ENCODE measurements at places on chromosomes 12 and 14.

- no peak for DNase-seq
These were observed 5.5 kb upstream of the G2E3 start for GRCh38 chr14:30553311-30553989.

GRCh38 chr14:62064751-62065323 is 302.6 kb downstream of the SNAPC1 start:
- DNase-seq, result no peak

DNA sequence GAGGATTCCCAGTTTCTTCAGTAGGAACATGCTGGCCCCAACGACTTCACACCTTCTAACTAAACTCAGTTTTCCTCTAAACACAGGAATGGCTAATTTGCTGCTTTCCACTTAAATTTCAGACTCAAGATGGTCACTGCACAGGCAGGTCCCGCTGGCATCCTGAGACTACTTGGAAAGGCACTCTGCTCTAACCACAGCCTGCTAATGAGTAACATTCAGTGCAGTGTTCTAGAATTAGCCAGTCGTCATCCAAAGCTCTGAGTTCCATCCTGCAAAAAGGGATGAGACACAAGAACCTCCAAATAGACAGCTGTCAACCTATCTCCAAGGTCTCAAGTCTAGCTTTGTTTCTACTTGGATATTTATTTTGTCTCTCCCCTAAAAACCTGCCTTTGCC is 6.0 kb downstream of the CCDC92 start:
- DNase-seq, result no peak

GRCh38 chr14:96519970-96520369 is 17.8 kb downstream of the PAPOLA start:
- no peak for DNase-seq

GRCh38 chr14:25237845-25238244 is 187.9 kb upstream of the STXBP6 start:
- DNase-seq, result no peak

- no peak for DNase-seq
These were observed 24.2 kb downstream of the CHST11 start for GRCh38 chr12:104480826-104481440.

DNA sequence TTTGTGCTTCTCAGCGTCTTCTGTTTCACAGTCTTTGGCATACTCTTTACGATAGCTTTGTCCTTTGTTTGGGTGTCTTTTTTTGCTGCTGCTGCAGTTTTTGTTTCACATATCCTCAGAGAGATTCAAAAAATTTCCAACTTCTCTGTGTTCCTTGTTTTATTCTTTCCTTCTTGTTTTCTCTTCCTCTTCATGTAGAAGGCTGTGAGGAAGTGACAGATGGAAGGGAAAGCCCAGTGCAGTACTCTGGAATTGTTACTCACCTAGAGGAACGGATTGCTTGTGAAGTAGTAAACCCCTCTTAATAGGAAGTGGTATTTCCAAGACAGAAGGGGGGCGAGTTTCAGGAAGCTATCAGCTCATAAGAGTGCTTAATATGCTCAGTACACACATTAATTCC is 1.7 kb downstream of the CREBL2 start:
- no peak for DNase-seq

DNA sequence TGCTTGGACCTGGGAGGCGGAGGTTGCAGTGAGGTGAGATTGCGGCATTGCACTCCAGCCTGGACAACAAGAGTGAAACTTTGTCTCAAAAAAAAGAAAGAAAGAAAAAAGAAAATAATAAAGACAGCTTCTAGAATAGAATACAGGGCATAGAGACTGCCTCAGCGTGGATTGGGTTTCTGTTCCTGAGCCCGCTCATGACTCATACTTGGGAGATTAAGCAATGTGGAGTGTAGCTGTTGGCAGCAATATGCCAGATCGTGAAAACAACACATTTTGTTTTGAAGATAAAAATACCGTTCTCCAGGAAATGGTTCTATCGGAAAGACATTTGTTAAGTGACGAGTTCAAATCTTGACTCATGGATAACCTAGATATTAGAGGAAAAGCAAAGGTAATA is 67.2 kb downstream of the GLT1D1 start:
- DNase-seq, result peak; percentile 25

DNA sequence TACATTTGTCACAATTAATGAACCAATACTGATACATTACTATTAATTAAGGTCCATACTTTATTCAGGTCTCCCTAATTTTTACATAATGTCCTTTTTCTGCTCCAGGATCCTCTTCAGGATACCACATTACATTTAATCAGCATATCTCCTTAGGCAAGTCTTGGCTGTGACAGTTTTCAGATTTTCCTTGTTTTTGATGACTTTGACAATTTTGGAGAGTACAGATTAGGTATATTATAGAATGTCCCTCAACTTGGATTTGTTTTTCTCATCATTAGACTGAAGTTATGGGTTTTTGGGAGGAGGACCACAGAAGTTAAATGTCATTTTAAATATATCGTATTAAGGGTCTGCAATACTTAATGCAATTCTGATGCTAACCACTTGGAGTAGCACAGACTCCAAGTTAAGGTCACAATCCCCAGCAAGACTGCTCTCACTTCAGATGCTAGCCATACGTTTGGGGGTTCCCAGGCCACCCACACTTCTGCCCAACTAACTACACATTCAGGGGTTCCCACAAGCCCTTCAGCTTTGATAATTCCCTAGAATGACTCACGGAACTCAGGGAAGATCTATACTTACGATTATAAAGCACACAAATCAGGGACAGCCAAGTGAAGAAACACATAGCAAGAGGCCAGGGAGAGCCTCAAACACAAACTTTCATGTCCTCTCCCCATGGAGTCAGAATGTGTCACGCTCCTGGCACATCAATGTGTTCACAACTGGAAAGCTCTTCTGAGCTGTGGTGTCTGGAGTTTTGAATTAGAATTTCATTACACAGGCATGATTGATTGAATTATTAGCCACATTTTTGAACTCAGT is 17.0 kb upstream of the NUBPL start:
- DNase-seq, result no peak

DNA sequence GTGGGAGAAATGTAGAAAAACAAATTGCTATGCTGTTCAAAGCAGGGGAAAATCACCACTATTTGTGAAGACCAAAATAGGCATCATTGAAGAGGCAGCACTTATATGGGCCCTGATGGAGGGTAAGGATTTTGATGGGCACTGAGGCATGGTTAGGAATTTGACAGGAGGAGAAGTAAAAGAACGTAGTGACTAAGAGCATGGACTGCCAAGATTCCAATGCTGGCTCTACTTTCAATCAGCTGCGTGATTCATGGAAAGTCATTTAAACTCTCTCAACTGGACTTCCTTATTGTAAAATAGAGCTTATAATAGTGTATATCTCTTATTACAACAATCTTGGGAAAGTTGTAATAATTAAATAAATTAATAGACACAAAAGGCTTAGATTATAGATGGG is 267.7 kb upstream of the G2E3 start:
- no peak for DNase-seq

DNA sequence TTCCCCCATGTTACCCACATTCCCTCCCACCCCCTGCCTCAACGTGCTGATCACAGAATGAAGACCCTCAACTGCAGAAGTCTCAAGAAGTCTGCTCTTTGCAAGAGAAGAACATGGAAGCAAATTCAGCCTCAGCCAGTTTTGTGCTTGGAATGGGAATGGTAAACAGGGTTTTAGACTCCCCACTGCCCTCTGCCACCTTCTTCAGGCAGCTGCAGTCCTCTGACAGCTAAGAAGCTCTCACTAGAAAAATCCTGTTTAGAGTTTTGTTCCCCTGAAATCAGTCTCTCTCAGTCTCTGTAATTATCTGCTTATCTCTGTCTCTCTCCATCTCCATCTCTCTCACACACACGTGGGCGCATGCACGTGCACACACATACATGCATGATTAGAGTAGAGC is 85.4 kb downstream of the CRACR2A start:
- DNase-seq, result no peak

DNA sequence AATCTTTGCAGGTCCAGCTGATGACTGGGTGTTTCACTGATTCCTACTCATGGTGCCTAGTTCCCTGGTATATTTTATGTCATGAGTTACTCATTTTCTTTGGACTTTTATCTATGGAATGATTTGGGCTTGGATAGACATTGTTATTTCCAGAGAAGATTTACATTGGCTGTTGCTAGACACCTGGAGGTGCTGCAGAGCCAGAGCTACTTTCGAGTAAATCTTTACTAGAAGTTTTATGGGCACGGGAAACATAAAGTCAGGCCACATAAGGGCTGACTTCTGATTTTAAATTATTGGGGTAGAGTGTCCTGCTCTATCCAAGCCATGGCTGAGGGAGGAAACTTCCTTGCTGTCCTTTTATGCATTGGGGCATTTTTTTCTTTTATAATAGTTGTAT is 175.9 kb upstream of the ABCD2 start:
- no peak for DNase-seq

GRCh38 chr12:50062728-50063460 is 5.5 kb downstream of the ASIC1 start:
- no peak for DNase-seq

DNA sequence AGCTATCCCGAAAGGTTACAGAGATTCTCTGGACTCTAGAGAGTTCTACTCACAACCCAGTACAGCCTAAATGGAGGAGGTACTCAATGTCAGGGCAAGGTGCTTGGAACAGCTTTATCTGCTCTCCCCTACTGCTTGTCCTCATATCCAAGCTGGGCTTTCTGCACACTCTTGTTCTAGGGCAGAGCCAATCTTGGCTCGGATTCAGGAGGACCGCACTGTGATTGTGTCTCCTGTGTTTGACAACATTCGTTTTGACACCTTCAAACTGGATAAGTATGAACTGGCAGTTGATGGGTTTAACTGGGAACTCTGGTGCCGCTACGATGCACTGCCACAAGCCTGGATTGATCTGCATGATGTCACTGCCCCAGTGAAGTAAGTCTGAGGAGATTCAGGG is 25.0 kb downstream of the GALNT8 start:
- DNase-seq, result no peak

GRCh38 chr12:46212108-46212982 is 56.5 kb downstream of the SLC38A1 start:
- DNase-seq, result no peak

DNA sequence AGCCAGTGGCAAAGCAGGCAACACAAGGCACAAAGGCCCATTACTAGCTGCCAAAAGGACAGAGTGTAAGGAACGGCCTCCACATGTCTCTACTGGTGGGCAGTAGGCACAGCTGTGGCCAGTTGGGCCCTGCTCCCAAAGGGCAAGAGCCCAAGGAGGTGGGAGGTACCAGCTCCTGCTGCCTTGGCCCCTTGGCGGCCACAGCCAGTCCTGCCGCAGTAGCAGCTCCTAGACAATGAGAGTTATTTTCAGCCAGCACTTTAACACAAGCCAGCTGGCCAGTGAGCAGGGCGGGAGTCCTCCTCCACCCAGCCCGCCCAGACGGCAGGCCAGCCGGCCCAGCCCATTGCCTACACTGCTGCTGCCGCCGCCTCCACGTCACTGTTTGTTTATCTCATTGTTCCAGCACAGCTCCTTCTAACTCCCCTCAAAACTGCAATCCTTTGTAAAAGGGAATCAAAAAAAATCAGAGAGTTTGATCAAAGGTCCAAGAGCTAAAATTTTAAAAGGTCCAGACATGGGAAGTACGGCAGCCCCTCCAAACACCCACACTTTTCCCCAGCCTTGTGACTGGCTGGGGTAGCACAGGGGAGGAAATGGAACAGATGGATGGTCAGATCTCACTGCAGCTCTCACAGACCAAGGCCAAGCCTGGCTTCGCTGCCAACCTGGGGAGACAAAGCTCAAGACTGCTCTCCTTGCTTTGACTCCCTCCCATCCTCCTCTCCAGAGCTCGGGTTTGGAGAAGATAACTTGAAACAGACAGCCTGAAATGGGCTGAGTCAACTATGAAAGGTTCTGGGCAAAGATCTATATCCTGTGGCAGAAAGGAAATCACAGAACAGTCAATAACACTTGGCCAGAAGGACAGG is 33.5 kb downstream of the FMNL3 start:
- DNase-seq, result peak; percentile 66

GRCh38 chr12:131108177-131108955 is 154.7 kb downstream of the ADGRD1 start:
- DNase-seq, result no peak

GRCh38 chr12:4383304-4383865 is 3.9 kb upstream of the FGF23 start:
- no peak for DNase-seq

DNA sequence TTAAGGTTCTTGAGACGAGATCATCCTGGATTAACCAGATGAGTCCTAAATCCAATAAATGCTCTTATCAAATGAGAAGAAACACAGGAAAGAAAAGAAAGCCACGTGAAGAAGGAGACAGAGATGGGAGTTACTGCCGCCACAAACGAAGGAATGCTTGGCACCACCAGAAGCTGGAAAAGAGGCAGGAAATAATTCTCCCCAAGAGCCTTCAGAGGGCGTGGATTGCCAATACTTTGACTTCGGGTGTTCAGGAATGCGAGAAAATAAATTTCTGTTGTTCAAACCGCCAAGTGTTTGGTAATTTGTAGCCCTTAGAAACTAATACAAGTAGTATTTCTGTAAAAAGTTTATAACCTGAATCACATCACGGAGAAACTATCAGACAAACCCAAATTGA is 31.3 kb downstream of the ABCD2 start:
- no peak for DNase-seq

DNA sequence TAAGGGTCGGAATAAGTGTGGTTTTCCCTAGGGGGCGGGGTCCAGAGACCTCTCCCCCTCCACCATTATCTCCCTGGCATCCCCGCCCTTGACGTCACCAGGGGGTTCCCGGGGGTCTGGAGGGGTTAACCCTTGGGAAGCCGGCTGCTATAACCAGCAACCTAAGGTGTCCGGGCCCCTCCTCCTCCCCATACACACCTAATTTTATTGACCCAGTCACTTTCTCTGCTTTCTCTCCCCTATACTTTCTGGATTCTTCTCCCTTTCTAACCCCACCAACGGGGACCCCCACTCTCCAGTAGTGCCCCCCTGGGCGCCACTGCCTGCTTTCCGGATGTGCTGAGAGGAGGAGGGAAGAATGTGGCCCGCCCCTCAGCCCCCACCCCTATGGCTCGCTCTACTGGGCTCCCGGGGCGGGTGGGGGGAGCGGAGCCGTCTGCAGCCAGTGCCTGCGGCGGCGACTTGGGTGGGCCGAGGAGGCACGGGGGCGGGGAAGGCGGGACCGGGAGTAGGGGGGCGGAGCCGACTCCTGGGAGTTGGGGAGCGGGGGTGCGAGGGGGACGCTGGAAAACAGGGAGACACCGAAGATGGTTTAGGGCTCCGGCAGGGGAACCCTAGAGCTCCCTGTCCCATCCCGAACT is 1.8 kb downstream of the GLI1 start:
- no peak for DNase-seq

DNA sequence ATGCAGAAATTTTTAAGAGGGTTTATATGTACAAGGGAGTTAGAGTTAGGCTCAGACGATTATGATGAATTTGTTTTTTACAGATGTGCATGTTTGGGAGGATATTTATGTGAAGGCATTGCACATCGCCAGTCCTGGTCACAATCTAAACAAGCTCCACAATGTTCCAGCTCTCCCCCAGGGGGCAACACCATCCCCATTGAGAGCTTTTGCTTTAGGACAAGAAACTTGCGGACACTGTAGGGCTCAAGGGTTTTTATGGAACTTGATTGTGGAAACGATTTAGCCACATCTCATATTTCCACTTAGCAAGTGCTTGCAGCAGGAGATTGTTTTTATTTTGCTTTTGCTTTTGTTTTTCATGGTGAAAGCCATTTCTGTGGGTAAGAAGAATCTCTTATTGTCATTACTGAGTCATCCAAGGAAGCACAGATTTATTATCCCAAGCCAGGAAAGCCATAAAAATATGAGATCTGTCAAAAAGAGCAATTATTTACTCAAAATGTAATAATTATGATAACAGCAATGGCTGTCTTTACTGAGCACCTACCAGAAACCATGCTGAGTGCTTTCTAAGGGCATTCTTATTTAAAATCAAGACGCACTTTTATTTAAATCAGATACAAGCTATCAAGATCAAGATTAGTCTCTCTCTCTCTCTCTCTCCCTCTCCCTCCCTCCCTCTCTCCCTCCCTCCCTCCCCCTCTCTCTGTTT is 276.7 kb upstream of the SRRM4 start:
- DNase-seq, result no peak

Measured in thoracic aorta (tissue), 2 donors.